GM23338 (cell line): ENCODE measurements at places on chromosomes 2 and 18.

DNA sequence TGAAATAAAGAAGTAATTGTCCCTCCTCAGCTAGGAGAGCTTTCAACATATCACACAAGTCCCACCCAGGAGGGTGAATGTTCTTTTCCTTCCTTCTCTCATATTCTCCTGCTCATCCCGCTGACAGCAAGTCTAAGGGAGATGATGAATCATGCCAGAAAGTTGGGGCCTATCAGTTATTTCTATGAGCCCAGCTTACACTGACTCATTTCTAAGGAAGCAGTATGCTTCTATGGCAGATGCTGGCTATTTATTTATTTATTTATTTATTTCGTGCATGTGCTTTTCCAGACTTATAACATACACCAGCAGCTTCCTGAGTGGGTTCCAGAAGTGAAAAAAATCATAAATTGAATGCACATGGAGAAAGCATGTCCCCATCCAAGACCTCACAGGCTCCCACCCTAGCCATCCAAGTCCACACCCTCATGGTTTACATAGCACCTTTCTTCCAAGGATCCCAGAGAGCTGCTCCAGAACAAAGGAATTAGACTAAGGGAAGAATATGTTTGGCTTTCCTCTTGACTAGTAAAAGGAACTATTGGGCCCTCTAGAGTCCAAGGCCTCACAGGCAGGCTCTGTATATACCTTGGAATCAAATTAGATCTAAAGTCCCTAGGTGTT is 1074.2 kb upstream of the ZEB2 start:
- H3K36me3 ChIP-seq, result no peaks in the 10 kb centered on the region
- no peak overlapping the region for H3K27ac ChIP-seq
- H3K4me1 ChIP-seq, result peaks cover 27% of the 10 kb centered on the region
- no peak overlapping the region for H3K4me3 ChIP-seq

GRCh38 chr18:76454418-76454817 is 40.6 kb downstream of the ZNF516 start:
- H3K36me3 ChIP-seq, result no peaks in the 10 kb centered on the region
- peaks cover 27% of the 10 kb centered on the region for H3K27me3 ChIP-seq
- DNase-seq, result no peak
- no peak overlapping the region for H3K27ac ChIP-seq

GRCh38 chr2:150994076-150994475 is 267.6 kb downstream of the RBM43 start:
- H3K36me3 ChIP-seq, result no peaks in the 10 kb centered on the region
- no peak overlapping the region for H3K27ac ChIP-seq
- H3K4me3 ChIP-seq, result no peak overlapping the region

DNA sequence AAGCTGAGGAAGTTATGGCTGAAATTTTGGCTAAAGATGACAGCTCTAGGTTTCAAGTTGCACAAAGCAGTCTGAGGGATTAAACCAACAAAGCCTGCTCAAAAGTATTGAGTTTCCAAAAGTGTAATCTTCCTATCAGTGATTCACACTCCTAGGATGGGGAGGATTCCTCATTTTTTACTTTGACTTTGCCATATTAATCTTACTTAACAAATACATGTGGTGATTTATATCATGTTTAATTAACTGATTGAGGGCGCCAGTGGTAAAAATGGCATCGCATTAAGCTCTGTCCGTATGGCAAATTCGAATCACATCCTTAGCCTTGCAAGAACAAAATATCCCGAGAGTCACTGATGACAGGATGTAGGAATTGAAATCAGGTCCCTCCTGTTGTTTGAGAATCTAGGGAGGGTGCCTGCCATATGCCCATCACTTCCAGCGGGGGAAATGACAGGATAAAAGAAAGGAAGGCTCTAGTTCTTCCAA is 78.1 kb upstream of the ETAA1 start:
- H3K4me1 ChIP-seq, result peaks cover 60% of the 10 kb centered on the region
- DNase-seq, result no peak
- no peak overlapping the region for H3K4me3 ChIP-seq
- no peak overlapping the region for H3K27ac ChIP-seq
- no peaks in the 10 kb centered on the region for H3K27me3 ChIP-seq

GRCh38 chr18:63979409-63979920 is 9.6 kb downstream of the SERPINB8 start:
- H3K4me1 ChIP-seq, result no peaks in the 10 kb centered on the region
- no peaks in the 10 kb centered on the region for H3K36me3 ChIP-seq
- no peak overlapping the region for H3K27ac ChIP-seq

DNA sequence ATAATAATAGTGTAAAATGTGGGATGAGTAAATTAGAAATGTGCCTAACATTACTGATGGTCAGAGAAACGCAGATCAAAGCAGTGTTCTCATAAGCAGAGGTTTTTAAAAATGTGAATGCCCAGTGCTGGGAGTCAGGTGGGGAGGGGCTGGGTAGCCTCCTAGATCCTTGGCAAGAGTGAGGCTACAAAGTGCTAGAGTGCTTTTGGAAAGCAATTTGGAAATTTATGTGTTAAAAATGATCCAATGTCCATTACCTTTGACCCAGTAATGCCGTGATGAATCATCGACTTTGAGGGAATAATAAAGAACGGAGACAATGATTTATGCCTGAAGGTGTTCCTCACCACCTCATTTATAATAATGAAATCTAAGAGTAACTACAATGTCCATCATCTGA is 44.9 kb upstream of the TWIST2 start:
- H3K27me3 ChIP-seq, result no peaks in the 10 kb centered on the region
- no peak overlapping the region for H3K4me3 ChIP-seq
- H3K36me3 ChIP-seq, result no peaks in the 10 kb centered on the region
- DNase-seq, result no peak

- H3K4me3 ChIP-seq, result no peak overlapping the region
- no peaks in the 10 kb centered on the region for H3K36me3 ChIP-seq
- no peak for DNase-seq
These were observed 107.8 kb upstream of the XPO1 start for GRCh38 chr2:61645911-61646310.

- H3K36me3 ChIP-seq, result no peaks in the 10 kb centered on the region
- no peak overlapping the region for H3K27ac ChIP-seq
- H3K27me3 ChIP-seq, result no peaks in the 10 kb centered on the region
These were observed 43.4 kb upstream of the OTOF start for GRCh38 chr2:26521054-26521912.

GRCh38 chr18:37538526-37539205 is 26.9 kb downstream of the CELF4 start:
- H3K27ac ChIP-seq, result no peak overlapping the region
- peak overlapping the region; percentile 50 for H3K4me3 ChIP-seq
- no peaks in the 10 kb centered on the region for H3K27me3 ChIP-seq
- H3K4me1 ChIP-seq, result peaks cover 30% of the 10 kb centered on the region

DNA sequence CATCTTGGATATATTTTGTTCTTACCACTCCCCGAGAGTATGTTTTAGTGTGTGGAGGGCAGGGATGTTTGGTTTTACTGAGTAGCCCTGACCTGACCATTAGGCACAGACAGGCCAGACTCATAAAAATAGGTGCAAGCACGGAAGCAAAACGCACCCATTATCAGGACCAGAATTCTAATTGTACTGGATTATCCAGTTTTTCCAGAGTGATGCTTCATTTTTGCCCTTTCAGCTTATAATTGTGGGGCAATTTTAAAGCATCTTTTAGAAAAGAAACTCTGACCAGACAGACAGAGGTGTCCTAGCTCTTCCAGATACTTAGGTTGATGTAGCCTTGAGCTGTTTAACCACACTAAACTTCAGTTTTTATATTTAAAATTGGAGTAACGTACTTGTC is 4.4 kb downstream of the NCOA1 start:
- no peak overlapping the region for H3K4me3 ChIP-seq
- H3K36me3 ChIP-seq, result no peaks in the 10 kb centered on the region
- H3K27me3 ChIP-seq, result peaks cover 19% of the 10 kb centered on the region
- DNase-seq, result no peak
